ENCODE measurements at places on chromosomes 16 and 17. TPM values are rescaled to one million over a fixed set of nuclear protein-coding genes. Genes with fewer than 3 reads are reported as not detected.
A peak's percentile ranks its signal among the peaks of the same experiment; 100 is the strongest.

Gene PRR11
- 66.6 TPM for total RNA-seq

Gene SLC5A10
- not detected for total RNA-seq

- DNase-seq, result no peak
Measured at GRCh38 chr16:3274490-3274889, 8.8 kb upstream of the ZNF263 start.

- no peak for DNase-seq
Measured at GRCh38 chr16:53947642-53948041, 243.7 kb downstream of the FTO start.

DNA sequence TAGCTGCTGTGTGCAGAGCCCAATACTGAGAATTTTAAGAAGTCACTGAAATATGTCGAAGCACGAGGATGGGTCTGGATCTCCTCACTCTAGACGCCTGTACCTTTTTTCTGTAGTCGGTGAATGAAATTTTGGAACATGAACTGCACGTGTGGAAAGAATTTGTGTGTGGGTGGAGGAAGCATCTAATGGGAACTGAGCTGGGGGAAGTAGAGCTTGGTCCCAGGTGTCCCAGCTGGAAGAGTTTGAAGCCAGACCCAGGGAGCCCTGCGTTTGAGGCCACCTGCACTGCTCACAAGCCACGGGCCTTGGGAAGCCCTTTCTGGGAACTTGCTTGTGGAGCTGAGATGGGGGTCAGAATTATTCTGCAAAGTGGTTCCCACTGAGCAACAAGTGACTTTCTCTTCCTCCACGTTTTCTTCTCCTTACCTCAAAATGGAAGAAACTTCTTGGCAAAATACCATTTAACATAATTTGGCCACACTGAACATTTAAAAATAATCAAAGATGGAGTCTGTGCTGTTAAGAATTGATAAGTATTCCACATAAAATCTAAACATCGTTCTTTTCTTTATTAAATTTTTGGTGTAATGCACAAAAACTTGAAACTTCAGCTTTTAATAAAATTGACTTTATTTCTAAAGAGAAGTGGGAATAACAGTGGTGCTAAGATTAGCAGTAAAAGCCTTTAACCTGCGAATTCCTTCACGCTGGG lies 163.8 kb downstream of the PRKCA start:
- DNase-seq, result no peak

- DNase-seq, result peak; percentile 84
Measured at GRCh38 chr17:82021107-82021899, 1.4 kb downstream of the CENPX start.

GRCh38 chr16:64534180-64534780 lies 587.6 kb downstream of the CDH11 start:
- DNase-seq, result no peak

- no peak for DNase-seq
Measured at GRCh38 chr16:11108466-11108805, 147.6 kb downstream of the SOCS1 start.

DNA sequence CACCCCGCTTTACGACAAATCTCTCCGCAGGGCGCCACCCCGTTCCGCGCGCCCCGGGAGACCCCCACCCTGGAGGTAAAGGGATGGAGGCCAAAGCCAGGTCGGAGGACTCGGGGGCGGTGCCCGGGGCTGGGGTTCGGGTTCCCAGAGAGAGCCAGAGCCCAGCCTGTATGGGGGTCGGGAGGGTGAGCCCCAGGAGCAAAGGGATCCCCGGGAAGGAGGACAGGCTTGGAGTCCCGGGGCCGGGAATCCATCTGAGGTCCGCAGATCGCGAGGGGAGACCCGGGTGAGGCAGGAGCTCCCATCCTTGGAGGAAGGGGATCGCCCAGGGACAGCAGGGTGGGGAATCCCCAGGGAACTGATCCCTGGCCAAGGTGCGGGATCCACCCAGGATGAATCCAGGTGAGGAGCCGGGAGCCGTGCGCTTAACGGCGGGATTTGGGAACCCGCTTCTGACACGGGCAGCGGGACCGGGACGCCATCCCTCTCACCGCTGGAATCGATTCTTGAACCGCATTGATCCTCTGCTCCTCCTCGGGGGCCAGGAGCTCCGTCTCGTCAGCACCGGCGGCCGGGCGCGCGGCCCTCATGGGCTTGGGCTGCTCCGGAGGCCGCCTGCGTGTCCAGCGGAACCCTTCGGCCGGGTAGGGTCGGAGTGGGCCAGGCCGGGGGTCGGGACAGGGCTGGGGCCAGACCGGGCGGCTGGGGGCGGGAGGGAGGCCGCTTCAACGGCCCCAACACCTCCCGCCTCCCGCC lies at the start of gene MMD:
TSS of gene MMD (minus strand) at position 657 of the 756 bp plus-strand sequence. CDS start at position 517, 140 bp downstream.
- DNase-seq, result peak; percentile 28
